ENCODE measurements at places on chromosomes 6 and 20. TPM values are rescaled to one million over a fixed set of nuclear protein-coding genes. Genes with fewer than 3 reads are reported as not detected.

GRCh38 chr6:170248861-170249600 is 41.8 kb downstream of the DLL1 start:
- DNase-seq, result no peak

GRCh38 chr6:132210886-132211563 is 190.2 kb downstream of the MOXD1 start:
- DNase-seq, result no peak

The GNAS-AS1 gene
- under 0.01 TPM for total RNA-seq

The MICB gene
- 8.3 TPM for total RNA-seq
